ENCODE measurements at places on chromosomes 16 and 17.

- no peak for DNase-seq
These were observed 56.0 kb downstream of the ZFPM1 start for GRCh38 chr16:88508868-88509748.

GRCh38 chr17:20218272-20218671, 209.1 kb downstream of the SPECC1 start:
- no peak for DNase-seq

- peak; percentile 70 for DNase-seq
These were observed 3.8 kb downstream of the PMP22 start for GRCh38 chr17:15261258-15261801.

DNA sequence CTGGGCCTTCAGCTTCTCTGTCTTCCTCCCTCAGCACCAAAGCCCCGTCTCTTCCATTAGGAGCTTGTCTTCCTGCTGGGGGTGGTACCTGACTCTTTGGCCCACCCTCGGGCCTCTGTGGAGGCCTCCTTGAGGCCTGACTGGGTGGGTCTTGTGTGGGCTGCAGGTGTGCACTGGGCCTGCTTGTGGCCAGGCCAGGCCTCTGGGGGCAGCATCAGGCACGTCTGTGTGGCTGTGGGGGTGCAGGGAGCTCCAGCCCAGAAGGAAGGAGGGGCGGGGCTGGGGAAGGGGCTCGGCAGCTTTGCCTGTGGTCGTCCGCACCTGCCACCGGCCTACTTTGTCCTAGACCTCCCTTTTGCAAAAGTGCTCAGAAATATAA, 7.0 kb downstream of the PIGQ start:
- no peak for DNase-seq

DNA sequence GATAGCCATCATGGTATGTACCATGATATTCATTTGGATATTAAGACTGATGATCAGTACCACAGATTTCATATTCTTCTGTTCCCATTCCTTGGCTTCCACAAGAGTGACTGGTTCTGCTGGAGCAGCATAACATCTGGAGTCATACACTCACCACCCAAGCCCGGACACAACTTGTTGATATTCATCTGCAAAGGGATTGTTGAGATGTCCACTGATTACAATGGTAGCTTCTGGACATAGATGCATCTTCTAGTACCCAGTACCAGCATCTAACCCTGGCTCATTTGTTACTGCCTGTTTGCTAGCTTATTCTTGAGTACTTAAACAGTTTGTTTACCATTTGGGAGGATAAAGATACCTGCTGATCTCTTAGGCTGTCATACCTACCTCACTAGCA, 235.7 kb upstream of the AXIN2 start:
- DNase-seq: no peak

DNA sequence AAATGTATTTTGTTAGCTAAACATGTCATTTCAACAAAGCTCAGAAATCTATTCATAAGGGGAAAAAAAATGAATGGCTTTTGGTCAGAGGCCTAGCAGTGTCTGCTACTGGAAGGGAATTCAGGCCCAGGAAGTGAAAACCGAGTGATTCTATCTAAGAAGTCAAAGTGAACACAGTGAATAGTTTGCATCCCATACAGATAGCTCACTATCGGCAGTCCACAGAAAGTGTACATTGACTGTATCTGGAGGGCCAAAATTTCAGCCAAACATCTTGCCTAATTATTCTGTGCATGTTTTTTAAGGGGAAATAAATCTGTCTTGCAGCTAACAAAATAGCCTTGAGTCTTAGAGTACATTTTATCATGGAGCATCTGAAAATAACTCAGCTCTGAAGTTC, 214.4 kb upstream of the CACNG5 start:
- DNase-seq: peak; percentile 76

DNA sequence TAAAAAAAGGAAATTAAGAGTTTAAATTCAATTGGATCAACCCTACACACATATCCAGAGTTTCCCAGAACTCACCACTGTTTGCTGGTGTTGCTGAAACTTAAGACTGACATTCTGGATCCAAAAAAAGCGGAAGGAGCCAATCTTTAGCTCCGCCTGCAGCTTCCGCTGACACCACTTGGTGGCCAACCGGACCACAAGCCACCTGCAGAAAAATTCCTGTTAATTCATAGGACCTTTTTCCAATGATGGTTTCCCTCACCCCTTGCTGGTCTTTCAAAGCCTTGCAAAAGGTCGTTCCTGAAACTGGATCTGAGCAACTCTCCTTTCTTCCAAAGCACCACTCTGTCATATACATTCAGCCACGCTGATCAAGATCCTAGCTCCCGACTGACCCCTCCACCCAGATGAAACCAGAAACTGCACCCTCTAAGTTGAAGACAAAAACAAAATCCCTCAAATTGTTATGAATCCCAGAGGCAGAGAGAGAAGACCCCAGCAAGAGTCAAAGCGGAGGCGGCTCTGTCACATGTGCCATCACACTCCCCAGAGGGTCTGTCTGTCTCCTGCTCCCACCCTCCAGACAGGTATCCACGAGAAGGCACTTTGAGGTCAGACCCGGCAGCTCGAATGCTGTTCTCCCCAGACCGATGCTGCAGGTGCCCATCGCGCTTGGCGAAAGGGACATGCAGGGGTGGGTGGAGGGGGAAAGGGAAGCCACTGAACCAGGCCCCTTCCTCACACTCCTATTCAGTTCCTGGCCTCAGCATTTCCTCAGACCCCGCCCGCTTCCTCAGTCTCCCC, 773 bp downstream of the BLTP2 start:
- DNase-seq: peak; percentile 65

DNA sequence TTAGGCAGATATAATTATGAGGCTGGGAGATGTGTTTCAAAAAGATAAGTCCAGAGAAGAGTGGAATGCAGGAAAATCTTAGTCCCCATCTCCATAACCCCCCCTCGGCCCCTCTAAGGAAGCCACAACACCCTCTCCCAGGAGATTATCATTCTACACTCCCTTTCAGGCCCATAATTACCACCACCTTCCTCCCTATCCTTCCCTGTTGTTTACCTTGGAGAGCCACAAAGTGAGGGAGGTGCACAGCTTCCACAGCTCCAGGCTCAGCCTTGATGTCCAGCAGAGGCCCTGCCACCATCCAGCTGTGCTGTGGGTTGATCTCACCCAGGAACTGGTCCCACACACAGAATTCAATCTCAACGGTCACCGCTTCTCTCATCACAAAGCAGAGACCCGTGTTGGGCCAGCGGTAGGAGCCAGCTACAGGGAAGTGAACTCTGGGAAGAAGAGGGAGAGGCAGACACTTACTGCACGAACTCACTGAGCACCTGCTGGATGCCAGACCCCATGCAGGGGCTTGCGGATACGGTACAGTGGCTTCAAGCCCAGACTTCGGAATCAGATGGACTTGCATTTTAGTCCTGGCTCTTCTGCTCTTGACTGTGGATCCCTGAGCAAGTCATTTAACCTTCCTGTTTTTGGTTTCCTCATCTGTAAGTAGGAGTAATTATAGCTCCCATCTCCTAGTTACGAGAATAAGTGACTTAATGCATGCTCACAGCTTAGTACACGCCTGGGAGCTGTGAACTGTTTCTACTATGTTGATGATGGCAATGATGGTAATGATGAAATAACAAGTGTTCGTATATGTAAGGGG, 44.1 kb downstream of the MIS12 start:
- no peak for DNase-seq

DNA sequence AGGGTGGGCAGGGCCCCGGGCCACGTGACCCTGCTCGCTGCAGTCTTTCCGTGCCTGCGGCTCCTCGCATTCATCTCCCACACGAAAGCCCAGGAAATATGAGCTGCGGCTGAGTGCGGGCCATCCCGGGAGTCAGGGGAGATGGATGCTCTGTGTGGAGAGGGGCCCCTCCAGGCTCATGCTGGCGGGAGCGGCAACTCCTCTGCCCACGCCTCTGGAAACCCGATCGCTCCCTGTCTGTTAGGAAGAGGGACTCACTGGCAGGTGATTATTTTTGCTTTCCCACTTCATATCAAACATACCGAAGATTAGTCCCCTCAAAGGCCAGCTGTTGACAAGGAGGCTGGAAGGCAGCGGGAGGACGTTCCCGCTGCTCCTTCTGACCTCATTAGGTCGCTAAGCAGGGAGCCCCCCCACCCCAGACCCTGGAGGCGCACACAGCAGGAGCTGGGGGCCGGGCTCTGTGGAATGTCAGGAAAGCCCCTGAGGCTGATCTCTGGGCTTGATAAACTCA, 228.5 kb downstream of the FOXL1 start:
- DNase-seq: no peak

DNA sequence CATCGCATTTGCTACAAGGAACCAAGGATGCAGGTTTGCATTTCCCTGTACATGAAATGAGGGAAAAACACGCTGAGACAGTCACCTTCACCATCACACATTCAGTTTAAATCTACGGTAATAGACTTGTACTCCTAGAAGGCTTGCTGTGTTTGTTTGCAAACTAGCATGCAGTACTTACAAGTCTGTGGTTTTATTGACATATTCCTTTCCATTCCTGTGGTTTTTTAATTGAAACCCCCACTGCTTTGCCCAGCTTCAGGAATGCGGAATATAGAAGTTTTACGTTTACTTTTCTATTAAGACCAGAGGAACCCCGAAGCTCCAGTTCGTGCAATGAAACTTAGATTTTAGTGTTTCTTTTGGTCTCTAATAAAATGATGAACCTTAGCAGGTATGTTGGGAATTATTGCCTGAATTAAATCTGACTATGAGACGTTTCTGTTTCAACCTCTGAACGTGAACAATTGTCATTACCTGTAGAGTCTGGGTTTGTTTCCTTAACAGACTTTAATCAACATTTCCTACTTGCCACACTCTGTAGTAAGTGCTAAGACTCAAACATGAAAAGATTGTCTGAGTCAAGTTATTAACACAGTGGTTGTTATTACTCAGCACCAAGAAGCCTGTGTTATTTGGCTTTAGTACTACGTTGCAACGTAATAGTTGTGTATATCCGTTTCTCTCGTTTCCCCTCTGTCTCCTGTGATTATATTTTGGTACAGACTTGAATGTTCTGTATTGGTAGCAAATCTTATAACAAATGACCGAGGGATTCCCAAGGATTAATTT, 793.3 kb upstream of the GOT2 start:
- peak; percentile 91 for DNase-seq

- DNase-seq: no peak
These were observed 4.3 kb upstream of the XYLT1 start for GRCh38 chr16:17475104-17475503.

- DNase-seq: no peak
These were observed 3.6 kb downstream of the NDUFAF8 start for GRCh38 chr17:81242421-81243332.

DNA sequence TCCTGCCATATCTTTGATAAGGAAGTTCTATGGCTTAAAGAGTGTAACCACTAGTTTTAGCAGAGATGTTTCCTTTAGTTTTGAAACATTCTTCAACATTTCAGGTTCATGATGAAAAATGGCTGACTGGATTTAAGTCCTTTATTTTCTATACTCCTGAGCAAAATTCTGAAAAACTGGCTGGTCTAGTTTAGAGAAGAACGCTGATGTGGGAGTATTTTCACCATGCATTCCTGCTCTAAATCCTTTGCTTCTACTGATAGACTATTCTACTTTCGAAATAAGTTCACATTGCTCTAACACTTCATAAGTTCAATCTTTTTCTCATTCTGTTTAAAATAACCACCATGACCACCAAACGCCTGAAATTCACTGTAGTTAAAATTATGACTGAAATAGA, 281.9 kb downstream of the FTO start:
- DNase-seq: no peak

GRCh38 chr17:72182371-72182873, 61.6 kb downstream of the SOX9 start:
- DNase-seq: no peak

- DNase-seq: no peak
These were observed 37.4 kb downstream of the PSME3IP1 start for GRCh38 chr16:57148481-57148880.

- no peak for DNase-seq
These were observed 152.3 kb downstream of the PCTP start for GRCh38 chr17:55903028-55903690.

DNA sequence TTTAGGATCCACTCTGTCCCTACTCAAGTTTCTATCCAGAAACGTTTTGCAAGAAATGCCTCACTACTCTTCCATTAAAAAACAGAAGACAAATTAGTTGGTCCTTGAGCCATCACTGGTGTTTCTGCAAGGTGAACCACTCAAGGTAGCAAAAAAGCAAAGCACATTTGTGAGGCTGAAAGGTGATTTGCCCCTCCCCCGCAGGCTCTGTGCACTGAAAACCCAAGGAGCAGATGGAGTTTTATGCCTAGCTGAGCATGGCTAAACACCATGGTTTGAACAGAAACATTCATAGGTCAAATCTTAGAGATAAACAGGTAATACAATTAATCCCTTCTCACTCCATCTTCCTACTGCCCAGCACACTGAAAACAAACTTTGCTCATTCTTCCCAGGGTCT, 538.2 kb upstream of the CDH5 start:
- DNase-seq: no peak

GRCh38 chr17:62895320-62896301, 70.4 kb upstream of the TANC2 start:
- DNase-seq: peak; percentile 63

DNA sequence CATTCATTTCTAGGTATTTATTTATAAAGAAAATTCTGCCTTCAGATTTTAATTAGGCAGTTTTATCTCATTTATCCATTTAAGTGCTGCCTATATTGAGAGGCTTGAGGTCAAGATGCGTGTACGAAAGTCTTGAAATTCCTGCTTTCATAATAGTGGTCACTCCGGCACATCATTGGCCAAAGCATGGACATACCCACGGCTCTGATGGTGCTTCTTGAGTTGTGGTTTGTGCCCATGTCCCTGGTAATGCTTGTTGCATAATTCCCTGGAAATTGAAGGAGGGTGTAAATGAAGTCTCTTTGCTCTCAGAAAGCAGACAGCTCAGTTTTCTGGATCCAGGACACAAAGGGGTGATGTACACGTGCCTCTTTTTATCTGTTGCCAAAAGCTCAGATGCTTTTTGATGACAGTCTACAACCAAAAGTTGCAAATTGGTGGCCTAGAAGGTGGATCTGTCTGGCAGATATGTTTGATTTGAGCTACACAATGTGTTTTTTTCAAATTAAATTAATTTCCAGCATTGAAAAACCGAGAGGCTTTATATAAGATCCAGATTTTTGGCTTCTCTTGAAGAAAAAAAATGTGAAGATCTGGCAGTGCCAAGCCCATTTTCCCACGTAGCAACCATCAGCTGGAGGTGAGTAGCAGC, 94.4 kb downstream of the SHISA9 start:
- no peak for DNase-seq

DNA sequence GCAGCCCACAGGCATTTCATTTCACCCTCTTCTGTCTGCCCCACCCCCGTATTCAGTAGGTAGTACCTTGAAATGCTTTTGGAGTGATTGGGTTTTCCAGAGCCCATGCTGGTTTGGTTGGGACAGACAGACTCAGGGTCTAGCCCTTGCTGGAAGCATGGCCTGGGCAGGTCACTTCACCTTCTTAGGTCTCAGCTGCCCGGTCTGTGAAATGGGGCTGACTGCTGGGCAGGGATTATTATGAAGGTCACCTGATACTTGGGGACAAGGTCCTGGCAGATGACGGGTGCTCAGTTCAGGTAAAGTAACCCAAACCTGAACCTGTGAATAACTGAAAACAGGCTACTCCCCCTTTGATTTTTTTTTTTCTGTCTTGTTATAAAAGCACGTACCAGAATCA, 116.0 kb downstream of the CLEC16A start:
- no peak for DNase-seq
